Endothelial cell of coronary artery (primary cell): ENCODE measurements at places on chromosomes 5 and 9. TPM values are rescaled to one million over a fixed set of nuclear protein-coding genes. Genes with fewer than 3 reads are reported as not detected.

DAB2IP gene
- total RNA-seq: 14.2 and 18.0 TPM in 2 replicates

SLC25A2 gene
- 0.09 and 0.19 TPM in 2 replicates for total RNA-seq

ANGPTL2 gene
- 15.3 and 16.5 TPM in 2 replicates for total RNA-seq

NUTM2F gene
- not detected in 2 replicates for total RNA-seq

PRRX2 gene
- total RNA-seq: 0.66 TPM in 1 of 2 replicates, not detected in the other

LRRC70 gene
- 18.0 and 33.4 TPM in 2 replicates for total RNA-seq

PCDHB10 gene
- 0.72 and 1.0 TPM in 2 replicates for total RNA-seq

PPP3R2 gene
- total RNA-seq: not detected in 2 replicates

DIPK1B gene
- 100 and 125 TPM in 2 replicates for total RNA-seq

MCIDAS gene
- under 0.01 TPM in 2 replicates for total RNA-seq

SLC22A4 gene
- 3.7 and 7.9 TPM in 2 replicates for total RNA-seq

KCNMB1 gene
- 0.54 and 0.66 TPM in 2 replicates for total RNA-seq

ADGRD2 gene
- not detected in 2 replicates for total RNA-seq

STK32A gene
- under 0.01 and 0.38 TPM in 2 replicates for total RNA-seq

UBE2B gene
- 25.6 and 26.2 TPM in 2 replicates for total RNA-seq

GPRIN1 gene
- total RNA-seq: 3.1 and 5.7 TPM in 2 replicates

MTAP gene
- 28.2 and 29.4 TPM in 2 replicates for total RNA-seq

STARD4 gene
- 45.8 and 56.4 TPM in 2 replicates for total RNA-seq

RLN1 gene
- total RNA-seq: not detected in 2 replicates

ENHO gene
- total RNA-seq: 0.09 TPM in 1 of 2 replicates, not detected in the other

SEMA5A gene
- under 0.01 and 12.7 TPM in 2 replicates for total RNA-seq

TAF11L5 gene
- not detected in 2 replicates for total RNA-seq

CACFD1 gene
- total RNA-seq: 7.7 and 9.9 TPM in 2 replicates

KDM4C gene
- total RNA-seq: 16.7 and 27.8 TPM in 2 replicates

KIF4B gene
- total RNA-seq: 0.19 and 0.27 TPM in 2 replicates

STXBP1 gene
- total RNA-seq: 11.2 and 18.0 TPM in 2 replicates

TMC1 gene
- 2.1 and 5.8 TPM in 2 replicates for total RNA-seq

CNTNAP3 gene
- total RNA-seq: 34.0 and 60.5 TPM in 2 replicates

GADD45G gene
- total RNA-seq: 0.47 and 1.3 TPM in 2 replicates
